8988T (cell line): ENCODE measurements at places on chromosomes 4 and X.

DNA sequence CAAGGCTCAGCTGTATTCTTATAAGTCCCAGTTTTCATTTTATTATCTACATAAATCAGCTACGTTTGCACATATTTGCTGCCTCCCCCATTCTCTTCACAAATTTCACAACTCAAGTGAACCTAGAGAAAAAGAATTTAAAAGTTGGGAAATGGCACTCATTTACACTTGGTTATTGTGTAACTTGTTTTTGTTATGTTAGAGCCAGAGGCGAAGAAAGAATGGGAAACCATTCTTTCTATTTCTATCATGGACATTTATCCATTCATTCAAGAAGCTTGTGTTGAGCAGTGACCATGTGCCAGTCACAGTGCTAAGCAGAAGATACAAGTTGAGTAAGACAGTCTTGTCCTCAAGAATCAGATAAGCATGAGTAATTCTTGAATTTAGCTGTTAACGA, 13.5 kb downstream of the LIAS start:
- no peak for DNase-seq

GRCh38 chrX:42273387-42273786, 350.0 kb upstream of the CASK start:
- no peak for DNase-seq

- DNase-seq = no peak
Observed at GRCh38 chr4:23504083-23504482, 385.8 kb downstream of the PPARGC1A start.

DNA sequence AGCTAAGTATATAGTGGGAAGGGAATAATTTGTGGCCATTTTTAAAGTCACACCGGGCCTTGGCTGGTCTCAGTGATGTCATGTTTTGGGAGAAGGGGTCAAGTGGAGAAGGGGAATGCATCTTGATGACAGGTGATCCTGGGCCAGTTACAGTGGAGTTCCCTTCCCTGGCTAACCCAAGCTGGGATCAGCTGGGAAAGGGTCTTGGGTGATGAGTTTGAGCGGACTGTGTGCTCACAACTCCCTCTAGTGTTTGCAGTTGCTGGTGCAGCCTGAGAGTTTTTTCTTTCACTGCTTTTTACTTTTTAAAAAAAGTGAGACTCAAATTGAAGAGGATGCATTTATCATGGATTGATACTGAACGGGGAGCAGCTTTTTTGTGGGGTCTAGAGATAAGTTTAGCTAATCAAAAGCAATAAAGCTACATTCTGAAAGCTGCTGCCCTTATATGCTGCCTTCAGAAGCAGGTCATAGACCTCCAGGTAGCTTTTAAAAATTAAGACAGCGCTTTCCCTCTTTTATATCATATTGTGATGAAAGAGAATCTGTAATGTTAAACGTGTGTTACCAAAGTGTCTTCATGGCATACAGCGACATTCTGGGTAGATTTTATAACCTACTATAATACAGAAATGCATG, 164.7 kb downstream of the DCLK2 start:
- DNase-seq = no peak

- DNase-seq = no peak
Observed at GRCh38 chr4:20617678-20618396, 82.4 kb upstream of the PACRGL start.

- no peak for DNase-seq
Observed at GRCh38 chr4:128394778-128395177, 107.2 kb upstream of the PGRMC2 start.

DNA sequence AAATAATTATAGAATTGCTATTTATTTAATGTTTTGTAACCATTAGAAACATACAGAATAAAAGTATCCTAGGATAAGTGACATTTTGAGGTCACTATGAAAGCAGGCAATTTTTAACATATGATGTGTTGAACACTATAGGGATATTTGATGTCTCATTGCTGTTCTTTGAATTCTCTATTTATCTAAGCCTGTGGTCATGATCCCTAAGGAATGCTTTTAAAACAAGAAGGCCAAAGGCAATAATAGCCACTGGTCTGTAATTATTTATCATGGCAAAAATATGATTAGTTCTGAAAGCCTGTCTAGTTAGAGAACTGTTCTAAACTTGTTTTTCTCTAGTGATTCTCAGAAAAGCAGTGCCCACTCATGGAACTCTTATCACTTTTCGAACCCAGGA, 186.6 kb downstream of the RPA4 start:
- no peak for DNase-seq

DNA sequence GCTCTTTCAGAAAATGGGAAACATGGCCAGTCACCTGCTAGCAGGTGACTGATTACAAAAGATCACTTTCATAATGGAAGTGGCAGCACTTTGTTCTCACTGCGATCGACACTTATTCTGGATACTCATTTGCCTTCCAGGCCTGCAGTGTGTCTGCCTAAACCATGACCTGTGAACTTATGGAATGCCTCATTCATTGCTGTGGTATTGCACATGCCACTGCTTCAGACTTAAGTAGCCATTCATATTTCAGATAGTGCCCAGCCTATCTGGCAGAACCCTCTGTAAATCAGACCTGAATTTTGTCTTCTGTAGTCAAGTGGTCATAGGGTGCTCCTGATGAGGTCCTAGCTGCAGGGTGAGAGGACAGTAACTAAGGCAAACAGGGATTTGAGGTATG, 23.3 kb upstream of the MGST2 start:
- no peak for DNase-seq

DNA sequence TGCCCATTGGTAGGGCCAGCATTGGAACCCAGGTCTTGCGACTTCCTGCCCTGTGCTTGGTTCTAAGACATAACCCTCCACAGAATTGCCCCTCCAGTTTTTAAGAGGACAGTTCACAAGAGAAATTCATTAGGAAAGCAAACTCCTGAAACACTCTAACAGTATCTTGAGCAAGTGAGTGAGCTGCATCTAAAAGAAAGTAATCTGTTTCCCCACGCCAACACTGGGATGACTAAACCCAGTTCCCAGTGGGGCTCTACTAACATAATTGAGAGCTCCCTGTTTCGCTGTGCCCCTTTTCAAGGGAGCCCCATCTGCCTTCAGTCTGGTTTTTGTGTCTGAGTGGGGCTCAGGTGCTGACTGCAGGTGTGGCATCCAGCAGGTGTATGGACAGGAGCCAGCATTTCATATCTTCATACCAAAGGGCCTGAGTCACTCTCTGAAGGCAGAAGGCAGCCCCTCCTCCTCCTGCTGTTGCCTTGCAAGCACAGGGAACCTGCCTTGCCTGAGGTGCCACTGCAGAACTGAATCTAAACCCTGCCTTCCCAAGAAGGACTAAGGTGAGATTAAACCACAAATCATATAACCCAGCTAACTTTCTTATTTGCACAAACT, 8.0 kb downstream of the AMOT start:
- DNase-seq = no peak

DNA sequence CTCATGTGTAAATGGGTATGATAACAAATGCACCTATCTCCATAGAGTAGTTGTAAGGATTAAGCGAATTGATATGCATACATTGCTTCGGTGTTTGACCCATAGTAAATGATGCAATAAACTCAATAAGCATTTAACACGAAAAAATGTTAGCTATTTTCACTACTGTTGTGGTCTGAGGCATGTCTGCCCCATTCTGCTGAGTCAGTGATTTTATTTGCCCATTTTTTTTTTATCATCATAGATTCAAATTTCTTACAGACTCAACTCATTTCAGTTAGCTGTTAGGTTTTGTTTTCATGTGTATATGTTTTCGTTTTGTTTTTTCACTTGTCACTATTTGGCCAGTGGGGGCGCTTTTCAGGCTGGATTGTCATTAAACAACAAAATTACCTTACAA, 27.8 kb upstream of the ARHGEF9 start:
- no peak for DNase-seq

- DNase-seq = no peak
Observed at GRCh38 chr4:4749137-4749536, 110.3 kb upstream of the MSX1 start.

DNA sequence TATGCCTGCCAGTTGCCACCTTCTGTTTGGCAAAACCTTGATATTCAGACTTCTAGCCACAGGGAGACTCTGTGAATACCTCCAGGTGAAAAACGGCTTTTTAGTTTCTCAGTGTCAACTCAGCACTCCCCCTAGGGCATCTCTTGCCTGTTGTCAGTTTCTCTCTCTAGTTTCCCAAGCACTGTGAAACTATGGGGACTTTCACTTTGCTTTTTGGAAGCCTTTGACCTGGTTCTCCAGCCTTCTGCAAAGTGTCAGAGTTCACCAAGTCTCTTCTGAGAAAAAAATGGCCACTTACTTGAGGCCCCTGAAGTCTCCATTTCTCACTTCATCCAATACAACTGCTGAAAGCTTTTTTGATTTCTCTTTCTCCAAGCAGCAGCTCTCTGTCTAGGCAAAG, 521.5 kb downstream of the INPP4B start:
- no peak for DNase-seq

DNA sequence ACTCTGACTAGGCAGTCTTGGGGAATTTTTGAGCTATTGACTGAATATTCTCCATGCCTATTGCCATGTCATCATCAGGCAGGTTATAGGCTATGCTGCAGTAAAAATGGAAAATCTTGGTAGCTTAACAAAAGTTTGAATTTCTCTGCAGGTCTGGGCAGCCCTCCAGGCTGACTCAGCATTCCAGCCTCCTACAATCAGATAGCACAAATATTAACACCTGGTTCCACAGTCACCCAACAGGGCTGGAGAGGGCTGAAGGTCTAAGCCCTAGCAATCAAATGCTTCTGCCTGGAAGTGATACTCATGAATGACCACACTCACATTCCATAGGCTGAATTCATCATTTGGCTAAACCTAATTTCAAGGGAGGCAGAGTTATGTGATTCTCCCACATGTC, 9.6 kb upstream of the PPP3CA start:
- no peak for DNase-seq

DNA sequence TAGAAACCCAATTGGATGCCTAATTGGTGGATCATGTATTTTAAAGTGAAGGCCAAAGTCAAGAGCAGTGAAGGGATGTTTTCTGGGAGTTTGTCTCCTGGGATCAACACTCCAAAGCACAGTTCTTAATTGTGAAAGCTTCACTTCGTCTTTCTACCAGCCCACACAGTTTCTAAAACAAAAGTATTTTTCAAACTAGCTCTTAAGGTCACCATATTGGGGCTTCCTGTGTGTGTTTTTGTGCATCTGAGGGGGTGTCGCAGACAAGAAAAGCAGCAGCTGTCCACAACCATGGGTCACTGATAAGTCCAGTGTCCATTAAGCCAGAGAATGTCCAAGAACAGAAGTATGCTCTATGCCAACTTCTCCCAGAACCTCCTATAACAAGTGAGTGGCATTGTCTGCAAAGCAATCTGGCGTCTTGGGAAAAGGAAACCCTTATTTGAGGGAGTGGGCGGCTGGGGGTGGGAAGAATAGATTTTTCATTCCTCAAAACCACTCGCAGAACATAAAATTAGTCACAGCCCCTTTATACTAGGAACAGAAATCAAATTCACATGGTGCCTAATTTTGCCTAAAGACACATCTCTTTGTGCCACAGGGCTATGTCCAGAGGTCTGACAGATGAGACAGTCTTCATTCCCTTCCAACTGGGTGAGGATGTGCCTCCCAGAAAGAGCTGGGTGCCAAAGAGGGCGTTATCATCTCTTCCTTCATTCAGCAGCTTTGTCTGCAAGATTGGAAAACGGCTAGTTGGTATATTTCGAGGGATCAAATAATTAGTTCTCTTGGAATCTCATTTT, 610.4 kb downstream of the BCOR start:
- no peak for DNase-seq

GRCh38 chr4:2907706-2908293, 55.4 kb downstream of the NOP14 start:
- DNase-seq = no peak

- no peak for DNase-seq
Observed at GRCh38 chr4:169315530-169316343, 45.0 kb upstream of the SH3RF1 start.

GRCh38 chr4:147398556-147398955, 82.3 kb upstream of the EDNRA start:
- no peak for DNase-seq
